ENCODE measurements at places on chromosomes 12 and 14.

DNA sequence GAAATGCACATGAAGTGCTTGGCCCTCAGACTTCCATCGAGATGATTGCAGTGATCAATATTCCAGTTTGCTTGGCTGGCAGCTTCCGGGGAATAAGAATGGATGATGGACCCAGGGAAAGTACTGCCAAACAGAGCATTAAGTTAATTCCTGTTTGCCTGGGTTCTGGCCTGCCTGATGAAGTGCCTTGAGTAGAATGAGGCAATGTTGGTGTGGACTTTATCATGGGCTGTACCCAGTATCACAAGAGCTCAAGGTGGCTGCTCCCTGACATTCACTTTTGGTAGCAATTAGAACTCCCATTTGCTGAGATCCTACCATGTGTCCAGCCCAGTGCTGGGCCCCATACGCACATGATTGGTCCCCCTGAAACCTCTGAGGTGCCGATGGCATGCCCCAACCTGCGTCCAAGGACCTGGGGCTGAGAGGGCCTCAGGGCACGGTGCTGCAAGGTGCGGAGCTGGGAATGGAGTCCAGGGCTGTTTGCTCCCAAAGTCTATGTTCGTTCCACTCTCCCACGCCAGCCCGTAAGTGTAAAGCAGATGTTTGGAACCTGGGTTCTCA, 80.7 kb downstream of the SLC25A47 start:
- DNase-seq = no peak

GRCh38 chr14:22202313-22202712, 386.7 kb downstream of the DAD1 start:
- no peak for DNase-seq

- DNase-seq = no peak
Measured at GRCh38 chr14:55399183-55399582, 12.4 kb downstream of the ATG14 start.

- DNase-seq = no peak
Measured at GRCh38 chr12:12398026-12398859, 41.4 kb downstream of the BORCS5 start.

GRCh38 chr12:7146906-7147305, 16.7 kb downstream of the CLSTN3 start:
- no peak for DNase-seq

DNA sequence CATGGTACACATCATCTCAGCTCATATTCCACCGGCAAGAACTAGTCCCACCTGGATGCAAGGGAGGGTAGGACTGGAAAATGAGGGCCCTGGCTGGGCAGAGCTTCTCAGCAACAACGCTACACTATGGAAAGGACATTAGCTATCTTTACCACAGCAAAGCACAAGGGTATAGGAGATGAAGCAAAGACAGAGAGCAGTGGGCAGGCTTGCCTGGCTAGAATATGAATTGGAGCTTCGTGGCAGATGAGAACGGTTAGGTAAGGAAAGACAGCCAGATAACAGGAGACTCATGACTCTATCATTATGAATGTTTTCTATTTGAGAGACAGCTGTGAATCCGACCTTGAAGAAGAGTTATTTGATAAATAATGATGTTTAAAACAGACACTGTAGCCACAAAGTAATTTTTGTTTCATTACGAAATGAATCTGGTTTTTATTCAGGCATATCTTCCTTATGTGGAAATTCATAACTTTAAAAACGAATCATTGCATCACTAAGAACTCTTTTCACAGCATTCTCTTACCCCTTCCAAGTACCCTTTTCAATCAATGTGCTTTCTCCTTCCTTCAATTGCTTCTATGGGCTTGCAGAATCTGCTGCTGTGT, 59.1 kb upstream of the PCED1B start:
- DNase-seq = no peak

DNA sequence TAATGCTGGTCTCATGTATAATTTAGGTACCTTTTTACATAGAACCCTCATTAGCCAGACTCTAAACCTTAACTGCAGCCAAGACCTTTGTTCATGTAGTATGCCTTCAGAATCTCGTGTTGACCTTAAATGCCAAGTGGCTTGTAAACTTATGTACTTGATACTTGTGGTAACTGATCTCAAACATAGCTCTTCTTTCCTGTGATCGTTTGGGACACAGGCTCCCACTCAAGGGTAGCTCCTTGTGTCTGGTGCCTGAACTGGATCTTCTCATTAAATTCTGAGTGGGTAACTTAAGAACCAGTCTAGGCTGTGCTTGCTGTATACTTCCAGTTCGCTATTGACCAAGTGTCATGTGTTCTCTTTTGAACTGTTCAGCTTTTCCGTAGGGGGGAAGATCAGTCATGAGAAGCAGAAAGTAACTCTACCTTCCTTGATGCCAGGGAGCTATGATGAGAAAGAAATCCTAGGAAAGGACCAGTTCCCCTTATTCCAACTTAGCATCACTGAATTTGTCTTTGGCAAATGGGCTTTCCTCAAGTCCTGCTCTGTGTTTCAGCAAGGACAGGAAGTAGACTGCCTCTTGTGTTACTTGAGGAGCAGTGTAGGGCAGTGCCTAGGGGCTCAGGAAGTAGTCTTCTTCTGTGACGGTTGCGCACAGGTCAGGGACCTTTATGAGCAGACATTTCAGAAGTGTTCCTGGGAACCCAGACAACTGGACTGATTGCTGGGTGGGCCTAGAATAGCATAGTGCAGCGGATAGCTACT, 2.5 kb downstream of the LGALS3 start:
- DNase-seq = no peak

- DNase-seq = no peak
Measured at GRCh38 chr12:28891126-28891525, 258.0 kb upstream of the FAR2 start.

- DNase-seq = no peak
Measured at GRCh38 chr12:27534765-27535161, 10.8 kb downstream of the PPFIBP1 start.

DNA sequence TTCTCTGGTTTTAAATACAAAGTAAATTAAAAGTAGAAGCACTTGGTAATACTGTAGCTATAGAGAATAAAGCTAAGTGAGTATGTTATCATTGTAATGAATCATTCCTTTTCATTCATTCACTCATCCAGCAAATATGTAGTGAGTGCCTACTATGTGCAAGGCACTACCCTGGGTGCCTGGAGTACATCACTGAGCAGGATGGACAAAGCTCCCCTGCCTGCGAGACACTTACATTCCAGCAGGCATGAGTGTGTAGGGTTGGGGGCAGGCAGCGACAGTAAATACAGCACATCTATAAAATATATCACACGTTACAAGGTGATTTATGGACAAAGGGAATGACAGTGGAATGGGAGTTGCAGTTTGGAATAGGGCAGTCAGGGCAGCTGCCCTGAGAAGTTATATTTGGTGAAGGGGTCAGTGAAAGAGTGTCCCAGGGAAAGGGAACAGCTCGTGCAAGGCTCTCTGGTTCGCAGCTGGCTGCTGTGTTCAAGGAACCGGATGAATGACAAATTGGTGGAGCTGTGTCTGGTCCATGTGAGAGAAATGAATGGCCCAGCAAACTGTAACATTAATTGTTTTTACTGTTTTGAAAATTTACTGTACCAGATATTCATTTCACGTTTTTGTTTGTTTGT, 159.6 kb downstream of the CRADD start:
- DNase-seq = no peak

DNA sequence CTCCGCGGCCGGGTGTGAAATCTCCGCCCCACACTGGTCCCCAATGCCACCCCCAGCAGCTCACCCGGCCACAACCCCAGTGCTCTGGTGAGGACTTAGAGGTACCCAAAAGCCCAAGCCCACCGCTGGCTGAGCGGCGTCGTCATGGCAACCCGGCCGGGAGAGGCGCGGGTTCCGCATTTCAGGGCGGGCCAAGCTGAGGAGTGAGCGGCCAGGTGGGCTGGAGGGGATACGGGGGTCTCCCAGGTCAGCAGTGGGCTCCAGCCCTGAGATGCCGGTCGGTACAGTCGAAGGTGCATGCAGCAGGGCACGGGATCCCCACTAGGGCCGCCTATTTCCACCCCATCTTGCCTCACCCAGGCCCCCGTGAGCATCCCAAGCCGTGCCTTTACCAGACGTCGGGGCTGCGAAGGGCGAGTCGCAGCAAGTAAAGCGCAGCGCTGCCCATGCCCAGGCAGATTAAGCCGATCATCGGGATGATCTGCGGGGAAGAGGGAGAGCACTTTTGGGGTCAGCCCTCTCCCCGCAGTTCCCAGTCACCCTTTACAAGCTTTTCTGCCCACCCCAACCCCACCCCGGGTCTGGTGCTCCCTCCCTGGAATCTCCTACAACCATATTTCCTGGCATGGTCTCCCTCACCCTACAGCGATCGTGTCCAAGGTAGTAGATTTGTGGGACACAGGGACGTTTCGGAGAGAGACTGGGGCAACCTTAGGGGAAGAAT, 6.9 kb downstream of the SHMT2 start:
- DNase-seq = peak; percentile 51
